ENCODE measurements at places on chromosomes 3 and 15.
A peak's percentile ranks its signal among the peaks of the same experiment; 100 is the strongest.

GRCh38 chr3:36393563-36393962 is 13.3 kb downstream of the STAC start:
- DNase-seq = peak; percentile 34

DNA sequence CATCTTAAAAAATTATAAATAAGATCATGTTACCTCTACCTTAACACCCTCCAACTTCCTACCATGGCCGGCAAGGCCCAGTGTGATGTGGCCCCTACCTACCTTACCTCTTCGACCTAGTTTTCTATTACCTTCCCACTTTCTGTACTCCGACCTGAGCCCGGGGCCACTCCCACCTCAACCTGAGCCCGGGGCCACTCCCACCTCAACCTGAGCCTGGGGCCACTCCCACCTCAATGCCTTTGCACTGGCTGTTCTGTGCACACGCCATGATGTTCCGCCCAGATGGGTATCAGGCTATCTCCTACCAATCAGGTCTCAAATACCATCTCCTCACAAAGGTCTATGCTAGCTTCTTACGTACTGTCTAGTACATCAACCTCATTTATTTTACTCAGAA is 66.8 kb upstream of the XXYLT1 start:
- no peak for DNase-seq

GRCh38 chr3:61928039-61928438 is 366.7 kb downstream of the PTPRG start:
- peak; percentile 58 for DNase-seq

DNA sequence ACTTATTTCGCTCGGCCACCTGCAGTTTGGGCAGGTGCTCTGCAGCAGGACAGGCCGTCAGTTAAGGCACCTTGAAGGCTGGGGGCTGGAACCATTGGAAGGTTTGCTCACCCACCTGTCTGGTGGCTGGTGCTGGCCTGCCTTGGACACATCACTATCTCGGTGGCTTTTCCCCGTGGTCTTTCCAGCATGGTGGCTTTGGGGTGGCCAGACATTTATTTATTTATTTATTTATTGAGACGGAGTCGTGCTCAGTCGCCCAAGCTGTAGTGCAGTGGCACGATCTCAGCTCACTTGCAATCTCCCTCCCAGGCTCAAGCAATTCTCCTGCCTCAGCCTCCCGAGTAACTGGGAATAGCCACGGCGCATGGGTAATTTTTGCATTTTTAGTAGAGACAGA is 11.7 kb downstream of the ISG20 start:
- DNase-seq = no peak

DNA sequence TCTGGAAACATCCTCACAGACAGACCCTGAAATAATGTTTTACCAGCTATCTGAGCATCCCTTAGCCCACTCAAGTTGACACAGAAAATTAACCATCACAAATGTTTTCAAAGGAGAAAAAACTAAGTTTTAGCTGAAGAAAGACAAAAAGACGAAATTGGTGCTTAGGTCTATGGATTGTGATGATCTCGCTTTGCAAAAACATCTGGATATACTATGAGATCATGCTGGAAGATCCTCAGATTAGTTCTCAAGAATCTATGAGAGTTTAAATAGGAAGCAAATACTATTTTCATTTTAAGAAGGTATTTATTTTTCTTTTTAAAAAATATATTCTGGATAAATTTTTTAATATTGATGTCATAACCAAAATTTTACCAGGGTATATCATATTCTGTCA is 42.6 kb upstream of the MBNL1 start:
- DNase-seq = no peak

- no peak for DNase-seq
Measured at GRCh38 chr3:168645180-168645579, 549.5 kb upstream of the GOLIM4 start.

GRCh38 chr3:139288266-139288821 is 55.5 kb upstream of the MRPS22 start:
- no peak for DNase-seq

DNA sequence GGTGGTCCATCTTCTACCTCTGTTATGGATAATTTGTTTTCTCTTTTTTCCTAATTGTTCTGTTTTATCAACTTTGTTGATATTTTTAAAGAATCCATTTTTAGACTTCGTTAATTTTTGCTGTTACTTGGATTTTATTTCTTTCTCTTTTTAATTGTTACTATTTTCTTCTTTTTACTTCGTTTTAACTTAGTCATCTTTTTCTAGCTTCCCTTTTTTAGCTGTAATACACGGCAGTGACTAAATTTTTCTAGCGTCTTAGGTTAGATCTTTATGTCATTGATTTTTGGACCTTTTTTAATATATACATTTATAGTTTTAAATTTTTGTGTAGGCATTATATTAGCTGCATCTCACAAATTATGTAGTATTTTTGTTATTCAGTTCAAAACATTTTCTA is 33.1 kb downstream of the ARIH2 start:
- no peak for DNase-seq

DNA sequence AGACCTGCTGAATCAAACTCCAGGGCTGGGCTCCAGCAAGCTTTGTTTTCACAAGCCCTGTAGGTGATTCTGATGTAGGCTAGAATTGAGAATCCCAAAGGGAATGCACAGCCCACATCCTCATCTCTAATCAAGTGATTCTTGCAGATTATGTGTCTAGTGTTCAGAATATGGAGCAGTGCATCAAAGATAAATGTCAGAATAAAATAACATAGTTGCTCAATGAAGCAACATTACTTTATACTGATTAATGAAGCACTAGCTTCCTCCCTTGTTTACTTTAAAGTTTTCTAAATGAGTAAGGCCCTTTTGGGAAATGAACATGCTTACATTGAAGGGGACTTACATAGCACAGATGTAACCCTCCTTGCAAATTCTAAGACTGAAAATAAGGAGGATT is 39.2 kb downstream of the NUP210 start:
- DNase-seq = no peak

DNA sequence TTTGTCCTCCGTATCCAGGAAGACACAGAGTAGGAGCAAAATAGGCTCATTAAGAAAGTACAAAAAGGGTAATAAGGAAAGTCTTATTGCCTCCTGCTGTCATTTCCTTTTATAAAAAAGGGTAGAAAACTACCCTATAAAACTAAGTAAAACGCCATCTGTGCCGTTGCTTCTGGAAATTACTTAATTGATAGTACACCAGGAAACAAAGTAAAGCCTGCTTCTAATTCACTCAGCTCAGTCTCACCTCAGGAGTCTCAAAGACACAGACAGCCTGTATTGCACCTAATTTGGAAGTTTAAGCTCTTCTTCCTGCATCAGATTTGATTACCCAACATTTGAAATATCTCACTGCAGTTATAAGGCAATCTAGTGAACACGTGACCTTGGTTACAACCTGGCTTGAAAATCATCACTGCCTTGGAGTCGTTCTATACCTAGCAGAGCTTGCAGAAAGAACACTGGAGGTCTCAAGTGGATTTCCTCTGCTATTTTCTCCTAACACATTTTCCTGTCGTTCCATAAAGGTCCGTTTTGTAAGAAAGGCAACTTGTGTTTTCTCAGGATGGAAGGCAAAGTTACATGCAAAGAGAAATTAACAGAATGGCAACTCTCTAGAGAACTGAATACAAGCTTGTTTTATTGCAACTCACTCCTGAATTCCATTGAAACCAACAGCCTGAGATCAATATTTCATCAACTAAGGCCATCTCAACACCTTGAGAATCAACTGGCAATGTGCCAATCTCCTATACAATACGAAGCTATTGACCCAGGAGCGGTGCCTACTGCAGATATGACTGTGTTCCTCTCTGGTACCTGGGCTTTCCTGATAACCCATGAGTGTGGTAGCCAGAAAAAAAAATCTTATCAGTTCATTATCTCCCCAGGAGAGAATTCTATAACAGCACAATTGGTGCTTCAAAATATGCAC is 203.3 kb upstream of the LMCD1 start:
- DNase-seq = no peak

DNA sequence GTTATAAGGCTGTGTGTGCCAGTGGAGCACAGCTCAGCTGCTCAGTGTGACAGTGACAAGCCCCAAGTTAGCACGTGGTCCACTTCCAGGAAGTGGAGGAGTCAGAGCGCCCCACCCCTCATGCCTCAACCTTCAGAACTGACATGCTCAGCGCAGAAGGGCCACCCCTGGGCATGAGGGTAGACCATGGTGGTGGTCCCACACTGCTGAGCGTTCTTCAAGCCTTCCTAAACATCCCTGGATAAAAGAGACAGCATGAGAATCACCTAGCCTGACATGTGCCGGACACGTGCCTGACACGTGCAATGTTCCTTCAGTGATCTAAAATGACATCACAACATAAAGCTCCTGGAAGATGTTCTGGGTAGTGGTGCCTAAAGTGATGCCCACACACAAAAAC is 16.8 kb downstream of the ATP10A start:
- no peak for DNase-seq

DNA sequence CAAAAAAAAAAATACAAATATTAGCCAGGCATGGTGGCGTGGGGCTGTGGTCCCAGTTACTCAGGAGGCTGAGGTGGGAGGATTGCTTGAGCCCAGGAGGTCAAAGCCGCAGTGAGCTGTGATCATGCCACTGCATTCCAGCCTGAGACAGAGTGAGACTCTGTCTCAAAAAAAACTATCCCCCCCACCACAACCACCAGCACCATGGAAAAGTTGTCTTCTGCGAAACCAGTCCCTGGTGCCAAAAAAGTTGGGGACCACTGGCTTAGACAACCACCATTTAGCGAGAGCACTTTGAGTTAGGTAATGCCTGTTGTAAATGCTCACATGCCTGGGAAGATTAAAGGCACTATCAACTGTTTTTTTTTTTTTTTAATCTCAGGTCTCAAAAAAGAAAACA is 15.4 kb downstream of the ARHGAP31 start:
- DNase-seq = no peak

DNA sequence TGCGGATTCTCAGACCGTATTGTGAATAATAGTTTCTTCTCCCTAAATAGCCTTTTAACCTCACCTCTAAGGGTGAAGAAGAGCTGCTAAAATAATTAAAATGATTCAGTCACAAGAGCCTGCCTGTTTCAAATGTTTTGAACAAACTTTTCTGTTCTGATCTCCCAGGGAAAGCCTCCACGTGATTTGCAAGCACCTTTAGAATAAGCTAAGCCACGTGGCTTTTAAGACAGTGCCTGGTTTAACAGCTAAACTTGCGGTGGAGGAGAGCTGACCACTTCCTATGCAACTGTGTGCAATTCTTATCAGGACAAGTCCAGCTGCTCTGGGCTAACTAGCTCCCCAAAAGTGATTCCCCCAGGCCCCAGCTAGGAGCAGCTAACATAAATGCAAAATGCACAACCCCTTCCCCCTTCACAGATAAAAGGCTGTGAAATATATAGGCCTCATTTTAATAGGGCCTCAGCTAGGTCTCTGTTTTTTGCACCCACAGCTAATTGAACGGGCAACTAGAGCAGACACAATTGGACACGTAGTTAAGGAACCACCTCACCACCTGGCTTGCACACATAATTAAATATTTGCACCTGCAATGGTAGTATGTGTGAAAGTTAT is 401.2 kb upstream of the NR2F2 start:
- peak; percentile 55 for DNase-seq

- no peak for DNase-seq
Measured at GRCh38 chr15:42358141-42358540, 1.2 kb upstream of the CAPN3 start.

- DNase-seq = no peak
Measured at GRCh38 chr3:16675805-16676204, 70.6 kb upstream of the DAZL start.

- no peak for DNase-seq
Measured at GRCh38 chr3:180306155-180306554, 269.4 kb upstream of the PEX5L start.

- no peak for DNase-seq
Measured at GRCh38 chr3:128991355-128991895, 2.5 kb downstream of the CFAP92 start.

- no peak for DNase-seq
Measured at GRCh38 chr3:179268400-179269051, 17.6 kb upstream of the KCNMB3 start.

GRCh38 chr3:89983449-89983848 is 876.0 kb downstream of the EPHA3 start:
- DNase-seq = no peak

- DNase-seq = no peak
Measured at GRCh38 chr3:127484601-127485388, 105.7 kb downstream of the TPRA1 start.

DNA sequence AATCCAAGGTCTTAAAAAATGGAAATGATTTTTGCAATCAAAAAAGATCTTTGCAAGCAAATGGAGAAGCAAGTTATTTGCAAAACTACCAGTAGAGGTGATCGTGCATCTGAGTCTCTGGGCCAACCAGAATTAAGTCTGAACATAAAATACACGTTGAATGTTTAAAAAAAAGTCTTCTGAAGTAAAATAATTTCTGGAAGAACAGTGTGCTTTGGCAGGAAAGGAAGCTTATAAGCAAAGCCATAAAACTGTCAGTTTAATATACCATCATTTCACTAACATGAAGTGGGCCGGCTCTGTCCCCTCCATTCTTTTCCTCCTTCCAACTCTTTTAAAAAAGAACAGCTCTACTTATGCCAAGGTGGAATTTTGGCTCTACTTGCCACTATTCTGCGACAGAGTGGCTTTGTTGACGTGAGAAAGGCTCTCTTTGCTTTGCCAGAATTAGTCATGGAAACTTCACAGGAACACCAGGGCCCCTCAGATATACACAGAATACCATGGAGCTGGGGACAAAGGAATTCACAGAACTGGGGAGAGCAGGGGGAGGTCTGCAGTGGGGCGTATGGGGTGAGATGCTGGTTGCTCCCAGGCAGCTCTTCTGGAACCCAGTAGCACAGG is 29.8 kb downstream of the FSTL1 start:
- DNase-seq = peak; percentile 43
